ENCODE measurements at places on chromosomes 12 and 14.

- no peak for DNase-seq
Measured at GRCh38 chr14:96782436-96782835, 14.7 kb upstream of the VRK1 start.

- DNase-seq, result no peak
Measured at GRCh38 chr12:93587611-93588010, 15.1 kb downstream of the SOCS2 start.

- DNase-seq, result no peak
Measured at GRCh38 chr14:82779301-82779700, 1245.6 kb upstream of the SEL1L start.

- peak; percentile 37 for DNase-seq
Measured at GRCh38 chr14:22039938-22040780, 366.5 kb upstream of the OR4E1 start.

DNA sequence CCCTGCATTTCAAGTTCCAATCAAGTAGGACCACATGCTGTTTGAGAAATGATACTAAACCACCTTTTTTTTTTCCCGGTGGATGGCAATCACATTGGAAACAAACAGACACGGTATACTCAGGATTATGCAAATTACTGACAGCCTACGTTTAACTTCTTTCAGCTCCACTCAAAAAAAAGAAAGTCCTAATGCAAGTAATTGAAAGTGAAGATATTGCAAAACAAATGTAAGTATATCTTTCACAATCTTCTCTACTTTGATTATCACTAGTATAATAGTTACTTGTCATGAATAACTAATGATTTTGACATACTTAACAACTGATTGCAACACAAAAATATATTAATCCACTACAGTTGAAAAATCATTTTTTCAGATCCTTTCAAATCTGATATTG, 2.6 kb upstream of the OSBPL8 start:
- DNase-seq, result no peak

DNA sequence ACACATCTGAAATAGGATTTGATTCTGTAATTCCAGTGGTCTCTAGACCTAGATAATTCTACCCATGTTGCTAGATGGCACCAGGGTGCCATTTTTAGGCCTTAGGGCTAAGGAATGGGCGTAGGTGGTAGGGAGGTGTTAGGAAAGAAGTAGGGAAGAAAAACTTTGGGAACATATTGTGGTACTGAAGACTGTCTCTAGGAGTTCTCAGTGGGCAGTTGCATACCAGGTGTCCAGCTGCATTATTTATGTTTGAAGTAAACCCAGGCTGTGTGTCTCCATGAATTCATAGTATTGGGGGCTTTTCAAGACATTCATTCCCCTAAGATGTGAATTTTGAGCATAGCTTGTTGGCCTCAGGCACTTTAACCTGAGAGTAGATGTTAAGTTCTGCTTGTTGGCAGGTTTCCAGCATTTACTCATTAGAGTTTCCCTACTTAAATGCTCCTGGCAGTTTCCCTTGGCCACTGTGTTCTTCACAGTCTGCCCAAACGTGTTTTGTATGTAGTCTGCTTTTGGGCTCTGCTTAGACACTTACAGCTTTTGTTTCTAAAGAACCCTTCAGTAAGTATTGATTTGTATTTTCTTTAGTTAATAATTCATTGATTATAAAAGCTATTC, 31.5 kb upstream of the CCT2 start:
- DNase-seq, result peak; percentile 50

All from NCI-H2171 treated with DMSO at 0.1 percent for 48 hours (cell line).